ENCODE measurements at places on chromosomes 12 and 14.
A peak's percentile ranks its signal among the peaks of the same experiment; 100 is the strongest.

GRCh38 chr14:56798447-56799342 lies 11.6 kb downstream of the OTX2 start:
- no peak for DNase-seq

DNA sequence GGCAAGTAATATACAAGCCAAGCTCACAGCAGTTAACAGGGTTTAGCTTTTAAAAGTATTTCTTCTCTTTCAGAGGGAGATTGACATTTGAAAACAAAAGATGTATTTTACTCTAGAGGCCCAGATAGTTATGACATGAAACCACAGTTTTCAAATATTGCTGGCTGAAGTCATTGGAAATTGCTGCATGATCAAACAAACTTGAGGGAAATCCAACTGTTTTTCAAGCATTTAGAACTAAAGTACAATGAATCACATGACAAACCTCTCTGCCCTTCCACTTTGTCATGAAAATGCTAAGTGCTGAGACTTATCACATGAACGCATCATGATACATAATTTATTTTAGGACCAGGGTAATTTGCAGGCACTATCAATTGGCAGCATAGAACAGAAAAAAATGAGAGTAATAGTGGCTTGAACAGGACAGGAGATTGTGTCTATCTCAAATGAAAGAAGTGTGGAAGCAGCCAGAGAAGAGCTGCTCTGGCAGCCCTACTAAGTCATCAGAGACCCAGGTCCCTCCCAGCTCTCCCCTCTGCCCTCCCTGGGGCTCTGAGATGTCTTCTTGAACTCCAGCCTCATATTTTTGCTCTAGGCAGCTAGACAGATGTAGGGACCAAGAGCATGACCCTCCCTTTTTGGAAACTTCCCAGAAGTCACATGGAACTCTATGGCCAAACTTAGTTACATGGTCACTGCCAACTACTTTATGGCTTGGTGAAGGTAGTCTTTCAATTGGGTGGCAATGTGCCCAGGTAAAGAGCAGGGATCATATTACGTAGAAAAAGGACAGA lies 90.1 kb upstream of the PELI2 start:
- no peak for DNase-seq

DNA sequence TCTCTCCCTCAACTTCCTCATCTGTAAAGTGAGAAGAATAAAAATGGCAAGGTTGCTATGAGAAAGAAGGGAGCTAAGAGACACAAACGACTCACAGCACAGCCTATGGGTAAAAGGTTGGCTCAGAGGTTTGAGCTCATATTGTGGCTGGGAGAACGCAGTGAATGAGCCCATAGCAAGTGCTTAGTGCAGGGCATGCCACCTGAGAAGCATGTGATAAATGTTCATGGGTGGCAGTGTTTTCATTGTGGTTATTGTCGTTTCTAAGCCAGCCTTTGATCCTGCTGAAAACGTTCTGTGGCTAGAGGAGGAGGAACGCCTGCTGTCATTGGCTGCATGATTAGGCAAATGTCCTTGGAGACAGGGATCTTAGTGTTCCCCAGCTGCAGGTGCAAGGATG lies 150.4 kb downstream of the KSR2 start:
- DNase-seq, result no peak

DNA sequence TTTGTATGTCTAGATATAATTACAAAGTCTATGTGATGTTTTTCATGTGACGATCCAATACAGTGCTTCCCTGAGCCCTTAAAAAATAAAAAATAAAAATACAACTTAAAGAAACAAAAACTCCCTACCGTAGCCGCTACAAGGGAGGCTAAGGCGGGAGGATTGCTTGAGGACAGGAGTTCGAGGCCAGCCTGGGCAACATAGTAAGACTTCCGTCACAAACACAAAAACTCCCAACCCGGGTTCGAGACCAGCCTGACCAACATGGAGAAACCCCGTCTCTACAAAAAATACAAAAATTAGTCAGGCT lies 669 bp upstream of the CDKN3 start:
- no peak for DNase-seq

- peak; percentile 25 for DNase-seq
These were observed 34.0 kb downstream of the CHGA start for GRCh38 chr14:92956961-92957360.

DNA sequence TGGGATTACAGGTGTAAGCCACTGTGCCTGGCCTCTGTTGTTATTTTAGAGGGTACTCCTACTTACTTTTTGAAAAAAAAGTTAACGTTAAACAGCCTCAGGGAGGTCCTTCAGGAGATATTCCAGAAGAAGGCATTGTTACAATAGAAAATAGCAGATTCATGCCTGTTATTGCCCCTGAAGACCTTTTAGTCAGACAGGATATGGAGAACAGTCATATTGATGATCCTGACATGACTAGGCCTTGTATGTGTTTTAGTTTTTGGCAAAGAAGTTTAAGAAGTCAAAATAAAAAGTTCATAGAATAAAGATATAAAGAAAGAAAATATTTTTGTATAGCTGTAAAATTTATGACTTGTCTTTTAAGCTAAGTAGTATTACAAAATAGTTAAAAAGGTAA lies 45.3 kb downstream of the WASHC3 start:
- no peak for DNase-seq

DNA sequence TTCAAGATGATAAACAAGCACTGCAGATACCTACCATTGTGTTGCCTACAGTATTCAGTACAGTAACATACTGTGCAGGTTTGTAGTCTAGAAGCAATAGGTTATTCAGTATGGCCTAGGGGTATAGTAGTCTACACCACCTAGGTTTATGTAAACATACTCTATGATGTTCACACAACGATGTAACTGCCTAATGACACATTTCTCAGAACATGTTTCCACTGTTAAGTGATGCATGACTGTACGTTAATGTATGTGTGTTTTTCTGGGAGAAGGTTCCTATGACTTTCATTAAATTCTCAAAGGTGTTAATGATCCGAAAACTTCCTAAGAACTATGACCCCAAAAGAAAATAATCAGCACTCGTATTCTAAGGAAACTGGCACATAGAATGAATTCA lies 20.9 kb upstream of the CALM1 start:
- DNase-seq, result peak; percentile 43

DNA sequence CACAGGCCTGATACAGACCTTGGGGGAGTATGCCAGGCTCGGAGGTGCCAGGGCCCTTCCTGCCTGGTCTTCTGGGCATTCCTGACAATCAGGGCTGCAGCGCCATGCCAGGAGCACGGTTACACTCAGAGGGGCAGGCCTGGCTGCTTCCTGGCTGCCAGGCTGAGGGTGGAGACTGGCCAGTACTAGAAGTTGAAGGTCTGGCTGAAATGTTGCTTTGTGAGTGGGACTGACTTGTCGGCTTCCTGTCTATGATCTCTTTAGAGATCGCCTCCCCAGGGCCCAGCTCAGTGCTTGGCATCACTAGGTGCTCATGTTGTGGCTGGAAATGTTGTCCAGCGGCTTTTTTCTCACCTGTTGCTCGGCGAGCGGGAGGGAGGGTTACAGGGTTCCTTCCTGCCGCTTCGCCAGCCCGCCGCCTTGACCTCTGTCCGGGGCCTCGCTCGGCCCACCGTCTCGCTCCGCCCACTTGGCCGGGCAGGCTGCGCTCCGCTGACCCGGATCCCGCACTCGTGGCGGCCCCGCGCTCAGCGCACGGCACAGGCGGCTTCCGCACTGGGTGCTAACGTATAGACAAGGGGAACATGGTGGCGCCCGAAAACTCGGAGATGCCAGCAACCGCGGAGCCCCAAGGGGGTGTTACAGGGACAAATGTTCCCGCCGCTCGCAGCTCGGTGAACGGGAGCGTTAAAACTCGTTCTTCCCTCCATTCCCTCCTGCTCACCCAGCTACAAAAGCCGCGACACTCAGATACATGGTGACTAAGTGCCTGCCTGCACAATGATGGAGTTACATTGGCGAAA lies 32.6 kb downstream of the PAPLN start:
- no peak for DNase-seq

DNA sequence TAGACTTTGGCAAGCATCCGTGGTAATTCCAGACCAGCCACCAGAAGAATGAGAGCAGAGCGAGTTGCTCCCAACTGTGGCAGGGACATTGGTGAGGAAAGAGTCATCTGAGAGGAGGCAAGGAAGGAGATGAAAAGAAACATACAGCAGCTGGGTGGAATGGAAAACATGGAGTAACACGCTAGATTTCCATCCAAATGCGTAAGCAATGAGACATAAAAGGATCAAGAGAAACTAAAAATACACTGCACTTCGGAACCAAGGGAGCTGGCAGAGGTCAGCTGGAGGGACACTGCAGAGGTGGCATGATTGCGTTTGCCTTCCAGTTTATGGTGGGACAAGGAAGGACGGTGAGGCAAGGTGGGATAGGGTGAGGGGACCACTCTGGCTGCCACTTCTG lies 82.9 kb downstream of the DDX51 start:
- DNase-seq, result no peak

DNA sequence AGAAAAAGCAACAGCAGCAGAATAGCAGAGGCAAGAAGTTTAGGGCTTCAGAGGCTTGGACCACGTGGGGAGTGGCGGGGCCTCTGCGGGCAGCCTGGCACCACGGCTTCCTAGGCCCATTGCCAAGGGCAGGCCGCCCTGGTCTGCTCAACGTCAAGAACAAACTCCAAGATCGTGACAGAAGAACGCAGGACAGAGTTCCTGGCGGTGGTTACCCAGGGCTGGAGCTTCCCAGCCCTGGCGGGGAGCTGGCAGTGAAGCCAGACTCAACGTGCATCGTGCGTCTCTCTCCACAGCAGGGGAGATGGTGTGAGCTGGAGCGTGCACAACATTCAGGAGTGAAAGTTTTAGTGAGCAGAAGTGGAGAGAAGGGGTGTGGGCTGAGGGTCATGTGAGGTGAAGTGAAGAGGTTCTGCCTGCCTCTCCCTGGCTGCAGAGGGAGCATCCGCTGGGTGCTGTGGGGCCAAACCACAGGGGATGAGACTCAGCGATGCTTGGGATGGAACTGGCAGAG lies 13.9 kb upstream of the CACNA2D4 start:
- no peak for DNase-seq

DNA sequence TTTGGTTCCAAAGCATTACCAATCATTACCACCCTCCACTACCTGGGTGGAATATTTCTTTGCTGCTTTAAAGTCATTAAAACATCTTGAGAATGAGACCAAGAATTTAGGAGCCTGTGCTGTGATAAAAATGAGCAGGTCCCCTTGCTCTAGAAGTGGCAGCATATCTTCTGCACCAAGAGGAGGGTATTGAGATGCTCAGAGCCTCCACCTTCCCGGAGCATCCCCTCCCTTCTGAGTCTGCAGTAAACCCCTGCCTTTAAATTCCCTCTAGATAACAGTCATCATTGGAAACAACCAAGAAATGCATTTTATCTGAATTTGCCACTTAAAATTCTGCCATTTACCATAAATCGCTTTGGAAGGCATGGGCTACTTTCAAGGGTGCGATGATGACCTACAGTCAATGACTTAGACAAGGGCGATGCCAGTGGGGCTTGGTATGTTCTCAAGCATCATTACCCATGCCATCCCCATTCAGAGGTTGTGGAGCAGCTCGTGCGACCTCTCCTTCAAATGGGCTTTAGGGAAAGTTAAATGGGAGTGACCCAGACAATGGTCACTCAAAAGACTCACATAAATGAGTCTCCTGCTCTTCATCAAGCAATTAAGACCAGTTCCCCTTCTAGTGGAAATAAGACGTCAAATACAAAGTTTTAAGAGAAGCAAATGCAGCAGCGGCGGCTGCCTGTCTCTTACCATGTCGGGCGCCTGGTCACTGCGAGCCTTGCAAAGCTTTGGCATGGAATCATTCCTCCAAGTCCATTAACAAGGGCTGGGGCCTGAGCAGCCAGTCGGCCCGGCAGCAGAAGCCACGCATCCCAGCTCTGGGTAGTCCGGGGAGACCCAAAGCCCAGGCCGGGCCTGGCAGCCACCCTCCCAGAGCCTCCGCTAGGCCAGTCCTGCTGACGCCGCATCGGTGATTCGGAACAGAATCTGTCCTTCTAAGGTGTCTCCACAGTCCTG lies 334.5 kb downstream of the TMEM121 start:
- no peak for DNase-seq

DNA sequence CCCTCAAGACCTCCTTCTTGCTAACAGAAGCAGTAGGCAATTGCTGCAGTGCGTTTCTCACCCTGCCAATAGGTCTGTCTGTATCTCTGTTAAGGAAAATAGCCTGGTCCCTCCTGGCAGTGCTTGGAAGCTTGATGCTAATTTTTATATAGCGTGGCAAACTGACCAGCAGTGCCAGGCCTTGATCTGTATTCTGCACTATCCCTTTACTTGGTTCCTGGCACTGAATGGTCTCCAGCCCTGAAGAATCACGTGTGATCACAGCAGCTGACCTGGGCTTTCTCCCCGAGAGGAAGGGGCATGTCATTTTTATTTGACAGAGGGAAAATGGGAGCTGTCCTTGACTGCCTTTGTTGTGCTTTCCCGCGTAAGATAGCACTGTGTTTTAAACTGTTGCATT lies 48.7 kb upstream of the TRAF3 start:
- DNase-seq, result no peak

DNA sequence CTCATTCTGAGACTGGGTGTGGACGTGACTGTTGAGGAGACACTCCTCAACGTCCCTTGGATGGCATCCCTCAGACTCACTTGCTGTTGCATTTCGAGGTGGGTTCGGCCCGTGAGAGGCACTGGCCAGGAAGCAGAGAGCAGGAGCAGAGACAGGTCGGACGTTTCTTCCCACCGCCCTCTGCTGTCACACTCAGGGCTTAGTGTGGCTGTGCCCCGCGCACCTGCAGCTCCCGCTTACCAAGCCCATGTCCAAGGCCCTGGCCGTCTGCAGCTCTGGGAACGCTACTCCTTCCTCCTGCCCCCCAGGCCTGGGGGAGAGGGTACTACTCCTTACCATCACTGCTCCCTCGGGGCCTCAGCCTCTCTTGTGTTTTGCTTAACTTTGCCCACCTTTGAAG lies 29.8 kb upstream of the PIWIL1 start:
- no peak for DNase-seq

DNA sequence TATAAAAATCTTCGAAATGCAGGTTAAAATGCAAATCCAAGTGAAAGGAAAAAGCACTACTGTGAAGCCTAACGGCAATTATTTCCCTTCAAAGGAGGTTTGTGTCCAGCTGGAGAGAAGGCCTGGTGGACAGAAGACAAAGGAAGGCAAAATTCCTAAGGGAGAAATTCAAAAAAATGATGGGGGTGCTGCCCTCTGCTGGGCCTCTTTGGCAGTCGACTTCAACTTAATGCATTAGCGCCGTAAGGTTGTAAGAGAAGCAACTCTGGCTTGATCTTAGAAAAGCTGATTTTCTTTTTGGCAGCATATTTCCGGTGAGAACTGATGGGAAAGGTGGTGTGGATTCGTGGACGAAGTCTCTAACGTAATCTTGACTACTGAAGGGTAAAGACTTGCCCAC lies 34.3 kb upstream of the CHFR start:
- no peak for DNase-seq

DNA sequence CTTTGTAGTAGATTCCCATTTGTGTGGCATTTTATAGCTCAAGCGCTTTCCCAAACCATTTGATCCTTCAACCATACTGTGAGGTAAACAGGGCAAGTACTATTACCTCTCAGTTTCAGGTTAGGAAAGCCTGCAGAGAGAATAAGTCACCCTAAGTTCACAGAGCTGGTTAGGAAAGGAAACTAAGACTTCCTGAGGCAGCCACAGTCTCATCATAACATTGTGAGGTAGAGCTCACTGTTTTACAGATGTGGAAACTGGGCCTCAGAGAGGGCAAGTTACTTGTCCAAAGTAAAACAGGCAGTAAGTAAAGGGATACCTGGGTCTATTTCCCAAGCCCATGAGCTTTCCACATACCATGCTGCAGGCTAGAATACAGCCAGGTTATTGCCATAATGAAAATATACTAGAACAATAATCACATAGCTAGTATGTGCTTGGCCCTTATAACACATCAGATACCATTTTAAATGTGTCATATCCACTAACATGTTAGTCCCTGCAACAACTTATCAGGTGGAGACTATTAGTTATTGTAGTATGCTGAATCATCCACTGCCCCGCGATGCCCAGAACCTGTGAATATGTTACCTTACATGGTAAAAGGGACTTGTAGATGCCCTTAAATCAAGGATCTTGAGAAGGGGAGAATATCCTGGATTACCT lies 150.9 kb upstream of the GRIP1 start:
- no peak for DNase-seq

Data from NCI-H1417 treated with DMSO at 0.1 percent for 48 hours (cell line).